ENCODE measurements at places on chromosomes 5 and 9.

DNA sequence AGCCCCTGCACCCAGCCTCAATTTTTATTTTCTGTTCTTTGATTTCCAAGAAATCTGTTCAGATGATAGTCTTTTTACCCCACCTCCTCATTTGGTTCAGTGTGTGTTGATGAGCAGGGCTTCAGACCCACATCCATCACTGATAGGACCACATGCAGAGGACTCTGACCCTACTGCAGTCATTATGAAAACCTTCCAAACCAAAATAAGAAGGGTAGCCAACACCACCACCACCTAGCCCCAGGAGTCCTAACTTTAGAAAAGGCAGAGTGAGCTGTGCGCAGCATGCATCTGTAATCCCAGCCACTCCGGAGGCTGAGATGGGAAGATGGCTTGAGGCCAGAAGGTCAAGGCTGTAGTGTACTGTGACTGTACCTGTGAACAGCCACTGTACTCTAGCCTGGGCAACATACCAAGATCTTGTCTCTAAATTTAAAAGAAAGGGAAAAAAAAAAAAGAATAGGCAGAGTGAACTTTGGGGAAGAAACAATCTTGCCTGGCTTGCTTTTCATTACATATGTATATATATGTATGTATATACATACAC lies 13.0 kb downstream of the CDKN2AIPNL start:
- DNase-seq = no peak

DNA sequence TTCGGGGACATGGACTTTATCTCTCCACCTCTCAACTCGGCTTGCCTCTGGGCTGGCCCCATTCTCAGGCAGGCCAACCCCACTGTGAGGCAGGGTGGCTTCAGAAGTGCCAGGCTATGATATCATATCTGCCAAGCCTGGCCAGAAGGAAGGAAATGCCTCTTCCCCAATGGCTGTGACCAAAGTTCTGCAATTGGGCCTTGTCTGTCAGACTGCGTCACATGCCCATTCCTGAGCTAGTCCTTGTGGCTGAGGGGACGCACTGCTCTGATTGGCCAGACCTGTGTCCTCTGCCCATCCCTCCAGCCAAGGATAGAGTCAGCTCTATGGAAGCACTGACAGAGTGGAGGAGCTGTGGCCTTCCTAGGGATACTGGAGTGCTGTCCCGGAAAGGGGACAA lies 11.9 kb downstream of the SMIM23 start:
- no peak for DNase-seq

DNA sequence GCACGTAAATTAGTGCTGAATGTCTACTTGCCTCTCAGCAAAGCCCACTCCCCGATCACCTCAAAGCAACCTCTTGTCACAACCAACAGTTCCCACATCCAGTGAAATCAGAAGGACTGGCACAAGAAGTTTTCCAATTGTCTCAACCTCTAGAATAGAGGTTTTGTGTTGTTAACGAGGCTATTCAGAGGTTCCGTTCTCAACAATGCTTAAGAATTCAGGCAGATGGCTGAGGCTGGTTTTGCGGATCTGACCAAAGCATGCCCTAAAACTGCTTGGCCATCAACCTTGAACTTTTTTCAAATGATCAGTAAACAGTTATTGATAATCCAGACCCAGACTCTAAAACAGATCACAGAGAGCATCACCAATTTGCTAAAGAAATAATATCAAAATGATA lies 52.9 kb downstream of the MAPKAP1 start:
- no peak for DNase-seq

DNA sequence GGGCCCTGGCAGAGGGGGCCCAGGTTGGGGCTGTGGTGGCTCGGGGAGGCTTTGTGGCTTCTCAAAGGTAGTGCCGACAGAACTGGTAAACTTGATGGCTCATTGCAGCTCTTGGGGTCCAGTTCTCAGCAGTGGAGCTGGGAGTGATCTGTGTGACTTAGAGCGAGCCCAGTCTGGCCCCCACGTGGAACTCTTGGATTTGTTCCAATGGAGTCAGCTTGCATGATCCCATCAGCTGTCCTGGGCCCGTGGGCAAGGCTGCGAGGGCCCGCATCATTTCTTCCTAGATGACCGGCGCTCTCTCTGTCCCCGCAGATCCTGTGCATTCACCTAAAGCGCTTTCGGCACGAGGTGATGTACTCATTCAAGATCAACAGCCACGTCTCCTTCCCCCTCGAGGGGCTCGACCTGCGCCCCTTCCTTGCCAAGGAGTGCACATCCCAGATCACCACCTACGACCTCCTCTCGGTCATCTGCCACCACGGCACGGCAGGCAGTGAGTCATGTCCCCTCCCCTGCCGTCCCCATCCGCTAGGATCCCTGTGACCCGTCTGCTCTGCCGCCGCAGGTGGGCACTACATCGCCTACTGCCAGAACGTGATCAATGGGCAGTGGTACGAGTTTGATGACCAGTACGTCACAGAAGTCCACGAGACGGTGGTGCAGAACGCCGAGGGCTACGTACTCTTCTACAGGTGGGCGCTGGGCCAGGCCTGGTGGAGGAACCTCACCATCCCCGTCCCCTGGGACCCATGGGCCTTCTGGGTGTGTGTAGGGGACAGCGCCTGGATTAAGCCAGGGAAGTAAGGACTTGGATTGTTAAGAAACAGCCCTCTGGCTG lies 39.2 kb downstream of the USP20 start:
- no peak for DNase-seq

DNA sequence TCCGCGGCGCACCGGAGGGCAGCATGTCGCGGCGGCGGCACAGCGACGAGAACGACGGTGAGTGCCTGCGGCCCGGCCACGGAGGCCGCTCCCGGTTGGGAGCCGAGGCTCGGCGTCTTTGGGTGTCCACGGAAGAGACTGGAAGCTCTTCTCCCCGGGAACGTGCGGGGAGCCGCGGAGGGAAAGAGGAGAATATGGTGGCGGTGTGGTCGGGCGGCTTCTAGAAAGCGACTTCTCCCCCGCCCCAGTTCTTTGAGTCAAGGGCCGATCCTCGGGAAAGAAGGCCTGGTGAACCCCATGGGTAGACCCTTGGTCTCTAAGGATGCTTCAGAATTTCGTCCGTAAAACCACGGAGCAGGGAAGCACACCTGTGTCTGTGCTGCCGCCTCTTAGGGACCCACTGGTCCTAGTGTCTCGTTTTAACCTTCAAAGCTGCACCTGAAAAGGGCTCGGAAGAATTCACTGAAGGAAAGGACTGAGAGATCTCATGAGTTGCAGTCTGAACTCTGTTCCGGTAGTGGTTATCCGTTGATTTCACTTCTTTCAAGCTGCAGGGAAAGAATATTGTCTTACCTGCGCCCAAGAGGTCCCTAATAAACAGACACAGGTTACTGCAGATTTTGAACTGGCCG lies 354 bp downstream of the NCBP1 start:
- DNase-seq = no peak
